ENCODE measurements at places on chromosomes 1 and 21.
A peak's percentile ranks its signal among the peaks of the same experiment; 100 is the strongest.

GRCh38 chr1:45375104-45376090 lies 35.2 kb upstream of the MUTYH start:
- no peak for DNase-seq

DNA sequence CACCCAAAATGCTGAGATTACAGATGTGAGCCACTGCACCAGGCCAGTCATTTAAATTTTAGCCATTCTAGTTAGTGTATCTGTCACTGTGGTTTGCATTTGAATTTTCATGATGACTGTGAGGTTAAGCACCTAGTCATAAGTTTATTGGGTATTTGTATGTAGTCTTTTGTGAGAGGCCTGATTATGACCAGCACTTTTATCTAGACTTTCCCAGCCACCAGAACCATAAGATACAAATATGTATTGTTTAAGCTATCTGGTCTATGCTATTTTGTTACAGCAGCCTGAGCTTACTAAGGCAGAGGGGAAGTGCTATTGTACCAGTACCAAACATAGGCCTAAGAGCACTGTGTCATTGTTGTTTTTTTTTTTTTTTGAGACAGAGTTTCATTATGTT lies 19.9 kb upstream of the DNAJC6 start:
- DNase-seq: no peak

GRCh38 chr1:97143236-97143882 lies 421.8 kb downstream of the PTBP2 start:
- DNase-seq: no peak

GRCh38 chr1:217109928-217110327 lies 386.7 kb upstream of the ESRRG start:
- no peak for DNase-seq

DNA sequence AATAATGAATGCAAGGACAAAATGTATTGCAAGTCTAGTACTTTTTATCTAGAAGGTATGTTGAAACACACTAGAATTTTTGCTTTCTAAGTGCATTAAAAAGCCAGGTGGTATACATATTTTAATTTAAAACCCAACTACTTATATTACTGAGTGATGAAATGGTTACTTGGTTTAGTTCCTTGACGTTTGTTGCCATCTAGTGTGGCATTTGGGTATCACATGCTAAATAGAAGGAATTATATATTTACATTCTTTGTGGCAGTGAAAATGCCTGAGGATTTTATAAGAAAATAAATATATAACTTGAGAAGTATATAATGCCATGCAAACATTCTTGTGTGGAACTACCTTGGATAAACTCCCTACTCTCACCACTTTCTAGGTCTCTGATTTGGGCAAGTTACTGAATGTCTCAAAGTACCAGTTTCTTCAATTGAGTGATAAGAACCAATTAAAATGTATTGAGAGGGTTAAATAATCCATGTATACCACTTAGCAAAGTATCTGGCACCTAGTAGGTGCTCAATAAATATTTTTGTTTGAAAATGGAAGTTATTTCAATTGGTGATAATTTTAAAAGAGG lies 69.6 kb downstream of the SDCCAG8 start:
- DNase-seq: no peak

- no peak for DNase-seq
These were observed 3.0 kb downstream of the PARP1 start for GRCh38 chr1:226404904-226405222.

- no peak for DNase-seq
These were observed 349.6 kb downstream of the DISC1 start for GRCh38 chr1:231976231-231976630.

DNA sequence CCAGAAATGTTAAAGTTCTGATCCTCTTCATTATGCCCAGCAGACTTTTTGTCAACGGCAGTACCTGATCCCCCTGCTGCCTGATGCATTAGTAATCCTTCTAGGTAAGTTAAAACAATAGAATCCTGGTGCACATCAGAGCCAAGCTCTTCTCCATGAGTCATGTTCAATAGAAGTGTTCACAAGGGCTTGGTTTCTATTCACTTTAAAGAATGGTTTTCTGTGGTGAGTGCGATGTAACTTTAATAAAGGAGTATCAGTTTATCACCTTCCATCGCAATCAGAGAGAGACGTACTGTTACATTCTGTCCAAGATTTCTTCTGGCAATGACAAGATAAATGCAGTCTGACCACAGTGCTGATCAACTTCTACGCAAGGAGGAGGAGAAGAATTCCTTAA lies 96.8 kb downstream of the NRIP1 start:
- DNase-seq: no peak

DNA sequence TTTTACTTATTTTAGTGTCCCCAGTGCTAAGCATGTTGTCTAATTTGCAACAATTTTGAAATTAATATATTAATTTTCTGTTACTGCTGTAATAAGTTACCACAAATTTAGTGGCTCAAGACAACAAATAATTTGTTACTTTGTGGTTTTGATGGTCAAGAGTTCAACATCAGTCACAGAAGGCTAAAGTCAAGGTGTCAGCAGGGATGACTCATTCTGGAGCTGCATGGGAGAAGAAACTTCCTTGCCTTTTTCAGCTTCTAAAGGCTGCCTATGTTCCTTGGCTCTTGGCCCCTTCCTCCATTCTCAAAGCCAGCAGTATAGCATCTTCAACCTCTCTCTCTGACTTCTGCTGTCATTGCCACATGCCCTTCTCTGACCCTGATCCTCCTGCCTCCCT lies 271.8 kb downstream of the HLX start:
- no peak for DNase-seq

DNA sequence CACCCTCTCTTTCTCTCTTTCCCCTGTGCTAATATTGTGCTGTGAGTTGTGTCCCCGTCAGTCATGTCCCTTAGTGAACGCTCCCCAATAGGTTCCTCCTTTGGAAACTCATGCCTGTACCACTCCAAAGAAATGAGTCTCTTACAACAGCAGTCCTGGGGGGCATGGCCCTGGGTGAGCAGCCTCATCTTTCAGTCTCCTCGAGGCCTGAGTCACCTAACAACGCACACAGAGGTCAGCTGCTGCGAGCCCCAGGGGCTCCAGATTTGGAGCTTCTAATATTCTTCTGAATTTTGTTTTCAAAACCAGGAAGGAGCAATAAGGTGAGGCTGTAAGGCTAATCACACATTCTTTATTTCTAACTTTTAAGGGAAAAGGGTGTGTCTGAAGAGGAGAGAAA lies 30.5 kb upstream of the ZBTB8A start:
- no peak for DNase-seq

- DNase-seq: no peak
These were observed 2.7 kb downstream of the SLC9A1 start for GRCh38 chr1:27152004-27152828.

GRCh38 chr1:12078938-12079861 lies 16.1 kb downstream of the TNFRSF8 start:
- peak; percentile 73 for DNase-seq

DNA sequence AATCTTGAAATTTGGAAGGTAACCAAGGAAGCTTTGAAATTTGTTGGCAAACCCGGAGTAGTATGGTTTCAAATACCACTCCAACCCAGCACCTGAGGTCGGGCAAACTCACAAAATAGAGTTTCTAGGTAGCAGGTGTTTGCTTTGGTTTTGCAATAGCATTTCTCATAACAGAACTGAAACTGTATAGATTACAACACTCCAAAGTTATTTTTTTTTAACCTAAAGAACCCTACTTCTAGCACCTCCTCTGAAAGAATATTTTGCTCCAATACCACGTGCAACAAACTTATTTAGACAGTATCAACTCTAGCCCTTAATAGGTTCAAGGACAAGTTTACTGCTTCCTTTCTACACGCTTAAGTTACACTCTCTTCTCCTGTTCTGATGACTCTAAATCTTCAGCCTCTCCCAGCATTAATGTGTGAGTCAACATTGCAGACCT lies 178.5 kb upstream of the FMN2 start:
- DNase-seq: no peak

DNA sequence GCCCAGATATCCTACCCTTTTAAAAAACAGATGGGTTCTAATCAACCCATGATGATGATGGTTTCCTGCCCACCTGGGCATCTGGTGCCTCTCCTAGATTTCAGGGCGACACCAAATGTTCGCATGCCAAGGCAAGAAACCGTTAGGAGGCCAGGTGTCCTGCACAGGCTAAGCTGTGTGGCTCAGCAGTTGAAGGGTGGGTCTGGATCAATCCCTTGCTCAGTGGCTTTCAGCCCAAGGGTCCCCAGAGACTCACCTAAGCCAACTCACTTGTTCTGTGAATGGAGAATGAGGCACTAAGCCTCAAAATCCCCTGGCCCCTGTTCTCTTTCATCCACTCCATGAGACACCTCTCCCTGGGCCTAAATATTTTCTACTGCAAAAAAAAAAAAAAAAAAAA lies 169.1 kb upstream of the EDN2 start:
- no peak for DNase-seq

GRCh38 chr1:31880957-31881687 lies 57.0 kb downstream of the PTP4A2 start:
- no peak for DNase-seq

DNA sequence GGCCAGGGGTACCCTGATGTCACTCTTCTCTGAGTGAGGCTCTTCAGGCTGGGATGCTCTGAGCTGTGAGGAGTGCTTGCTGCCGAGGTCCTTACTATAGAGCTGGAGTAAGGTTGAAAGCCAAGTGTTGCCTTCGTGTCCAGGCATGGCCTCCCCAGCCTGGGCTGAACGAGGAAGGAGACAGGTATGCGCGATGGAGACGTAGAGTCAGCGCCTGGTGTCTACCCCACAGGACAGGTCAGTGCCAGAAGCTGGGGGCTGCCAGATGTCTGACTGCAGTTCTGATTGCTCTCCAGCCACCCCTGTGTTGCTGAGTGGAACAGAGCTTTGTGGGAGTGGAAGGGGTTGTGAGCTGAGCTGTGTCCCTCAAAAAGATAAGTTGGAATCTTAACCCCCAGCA lies 135.8 kb upstream of the AJAP1 start:
- no peak for DNase-seq

DNA sequence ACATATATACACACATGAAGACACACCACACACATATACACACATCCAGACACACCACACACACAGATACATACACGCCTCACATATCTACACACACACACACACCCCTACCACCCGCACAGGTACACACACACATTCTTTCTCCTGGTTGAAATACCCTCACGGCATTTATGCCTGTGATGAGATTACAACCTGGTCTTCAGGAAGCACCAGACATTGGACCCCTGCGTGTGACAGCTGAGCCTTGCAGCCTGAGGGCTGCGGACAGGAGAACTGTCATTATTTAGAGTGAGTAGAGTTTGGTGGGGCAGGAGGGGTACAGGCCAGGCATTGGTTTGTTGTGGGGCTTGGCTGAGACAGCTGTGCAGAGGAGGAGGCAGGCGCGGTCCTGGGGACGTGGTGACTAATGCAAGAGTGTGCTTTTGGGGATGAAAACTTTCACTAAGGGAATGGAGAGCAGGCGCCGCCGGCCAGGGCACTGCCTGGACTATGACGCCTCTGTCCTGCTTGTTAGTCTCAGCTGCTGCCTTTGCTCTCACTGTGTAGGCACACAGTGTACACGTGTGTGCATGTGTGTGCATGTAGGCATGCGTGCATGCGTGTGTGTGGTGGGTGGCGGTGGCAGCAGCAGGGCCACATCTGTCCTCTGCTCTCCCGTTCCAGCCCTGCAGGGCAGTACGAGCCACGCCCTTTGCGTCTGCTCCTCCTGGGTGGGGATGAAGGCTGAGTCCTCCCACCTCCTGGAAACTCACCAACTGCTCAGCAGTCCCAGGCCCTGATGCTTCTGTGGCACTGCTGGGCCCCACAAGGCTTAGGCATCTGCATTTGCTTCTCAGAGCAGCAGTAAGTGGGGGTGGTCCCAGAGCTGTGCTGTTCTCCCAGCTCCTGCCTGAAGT lies 57.6 kb downstream of the SPSB1 start:
- DNase-seq: no peak

DNA sequence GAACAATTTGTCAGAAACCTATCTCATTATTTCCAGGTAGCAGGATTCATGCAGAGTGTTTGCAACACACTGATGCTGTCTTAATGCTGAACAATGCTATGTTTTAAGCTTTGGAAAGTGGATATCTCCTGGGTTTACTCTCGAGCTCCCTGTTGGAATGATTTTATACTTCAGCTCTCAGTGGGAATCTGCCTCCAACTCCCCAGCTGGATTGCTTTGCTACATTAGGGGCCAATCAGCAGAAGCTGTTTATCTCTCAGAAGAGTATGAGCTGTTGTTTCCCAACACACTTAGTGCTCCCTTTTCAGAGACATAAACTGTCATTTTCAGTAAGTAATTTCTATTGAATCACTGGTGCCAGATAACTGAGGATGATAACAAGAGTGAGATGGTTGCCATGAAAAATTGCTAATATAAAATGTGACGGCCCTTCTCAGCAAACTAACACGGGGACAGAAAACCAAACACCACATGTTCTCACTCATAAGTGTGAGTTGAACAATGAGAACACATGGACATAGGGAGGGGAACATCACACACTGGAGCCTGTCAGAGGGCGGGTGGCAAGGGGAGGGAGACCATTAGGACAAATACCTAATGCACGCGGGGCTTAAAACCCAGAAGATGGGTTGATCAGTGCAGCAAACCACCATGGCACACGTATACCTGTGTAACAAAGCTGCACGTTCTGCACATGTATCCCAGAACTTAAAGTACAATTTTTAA lies 265.9 kb upstream of the RUNX1 start:
- DNase-seq: no peak

- DNase-seq: no peak
These were observed 490.4 kb upstream of the C1orf87 start for GRCh38 chr1:60563777-60564535.

DNA sequence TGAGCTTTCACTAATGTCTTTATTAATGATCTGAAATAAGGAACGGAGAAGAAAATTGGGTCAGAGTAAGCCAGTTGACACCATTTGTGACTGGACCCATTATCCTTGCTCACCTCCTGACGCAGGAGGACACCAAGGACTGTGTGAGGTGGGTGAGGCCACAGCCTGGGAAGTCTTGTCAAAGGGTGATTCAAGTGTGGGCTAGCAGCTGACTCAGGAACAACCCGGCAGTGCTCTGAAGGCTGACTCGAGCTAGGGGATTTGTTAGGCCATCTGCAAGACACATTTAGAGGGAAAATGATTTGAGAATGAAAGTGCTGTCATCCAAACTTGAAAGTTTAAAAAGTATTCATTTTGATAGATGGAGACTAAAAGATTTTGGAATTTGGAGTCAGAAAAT lies 21.2 kb downstream of the PRRX1 start:
- DNase-seq: no peak

- no peak for DNase-seq
These were observed 30.2 kb upstream of the DDX59 start for GRCh38 chr1:200699871-200700270.

- DNase-seq: no peak
These were observed 2.0 kb downstream of the AGRN start for GRCh38 chr1:1021920-1022259.

- DNase-seq: no peak
These were observed 5.8 kb downstream of the KCNC4 start for GRCh38 chr1:110215621-110216515.

DNA sequence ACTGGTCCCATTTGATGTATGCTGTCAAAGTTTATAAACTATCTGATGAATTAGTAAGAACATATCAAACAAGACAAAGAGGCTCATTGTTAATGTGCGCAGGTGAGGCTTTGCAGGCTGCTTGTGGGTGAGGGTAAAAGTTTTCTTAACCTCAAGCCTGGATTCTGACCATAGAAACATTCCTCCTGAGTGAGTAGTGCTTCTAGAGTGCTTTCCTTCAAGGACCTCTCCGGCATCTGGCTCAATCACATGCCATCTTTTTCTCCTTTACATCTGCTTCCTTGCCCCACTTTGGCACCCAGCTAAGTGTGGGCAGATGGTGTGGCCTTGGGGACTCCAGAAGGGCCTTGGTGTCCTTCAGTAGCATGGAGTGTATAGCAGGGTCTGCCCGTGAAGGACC lies 104.0 kb downstream of the ROR1 start:
- no peak for DNase-seq

Measured in stimulated activated CD4-positive, alpha-beta T cell treated with anti-CD3 and anti-CD28 coated beads, Interleukin-15, amount 100 ng/mL, for 24 hours (primary cell).